Fibroblast of skin of left biceps (primary cell): ENCODE measurements at places on chromosomes 3 and 15.

- no peak for DNase-seq
Measured at GRCh38 chr15:70503073-70503745, 260.1 kb downstream of the UACA start.

GRCh38 chr3:182370949-182371348 is 422.4 kb upstream of the ATP11B start:
- DNase-seq: no peak

DNA sequence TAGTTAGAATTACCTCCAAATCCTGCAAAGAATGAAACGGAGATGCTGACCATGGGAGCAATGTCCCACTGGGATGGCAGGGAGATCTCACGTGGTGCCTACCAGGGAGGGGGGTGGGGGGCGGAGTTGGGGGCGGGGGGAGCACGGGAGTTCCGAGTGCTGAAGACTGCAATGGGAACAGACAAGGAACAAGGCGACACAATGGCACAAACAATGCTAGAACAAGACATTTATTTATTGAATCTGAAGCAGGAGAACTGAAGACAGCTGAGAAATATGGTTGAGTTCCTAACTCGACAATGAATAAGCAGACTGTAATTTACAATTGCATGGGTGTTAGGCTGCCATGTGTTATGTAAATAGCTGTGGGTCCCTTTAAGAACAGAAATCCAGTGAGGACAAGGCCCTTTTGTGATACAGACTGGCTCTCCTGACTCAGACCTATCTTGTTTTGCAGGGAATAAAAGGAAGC is 91.2 kb downstream of the AQP9 start:
- no peak for DNase-seq

- DNase-seq: no peak
Measured at GRCh38 chr3:30474371-30474770, 132.0 kb upstream of the TGFBR2 start.

- DNase-seq: no peak
Measured at GRCh38 chr3:81761904-81762580, 597 bp upstream of the GBE1 start.

GRCh38 chr15:40456299-40456712 is 14.5 kb upstream of the CHST14 start:
- no peak for DNase-seq

- no peak for DNase-seq
Measured at GRCh38 chr3:39124876-39125840, 17.7 kb downstream of the TTC21A start.

- no peak for DNase-seq
Measured at GRCh38 chr3:60770532-60770931, 480.7 kb downstream of the FHIT start.

DNA sequence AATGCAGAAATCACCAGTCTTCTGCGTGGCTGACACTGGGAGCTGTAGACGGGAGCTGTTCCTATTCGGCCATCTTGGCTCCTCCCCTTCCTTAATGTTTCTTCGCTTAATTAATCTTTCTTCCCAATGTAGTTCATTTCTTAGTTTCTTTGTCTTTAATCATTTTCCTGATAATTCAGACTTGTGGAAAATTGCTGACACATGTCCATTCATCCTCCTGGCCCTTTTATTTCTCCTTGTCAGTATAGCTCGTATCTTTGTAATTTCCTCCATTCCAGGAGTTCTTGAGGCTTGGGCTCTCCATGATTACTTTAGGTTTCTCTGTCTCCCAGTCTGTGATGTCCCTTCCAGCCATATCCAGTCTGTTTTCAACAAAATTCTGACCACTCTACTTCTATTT is 98.7 kb downstream of the UBE2E2 start:
- DNase-seq: no peak

DNA sequence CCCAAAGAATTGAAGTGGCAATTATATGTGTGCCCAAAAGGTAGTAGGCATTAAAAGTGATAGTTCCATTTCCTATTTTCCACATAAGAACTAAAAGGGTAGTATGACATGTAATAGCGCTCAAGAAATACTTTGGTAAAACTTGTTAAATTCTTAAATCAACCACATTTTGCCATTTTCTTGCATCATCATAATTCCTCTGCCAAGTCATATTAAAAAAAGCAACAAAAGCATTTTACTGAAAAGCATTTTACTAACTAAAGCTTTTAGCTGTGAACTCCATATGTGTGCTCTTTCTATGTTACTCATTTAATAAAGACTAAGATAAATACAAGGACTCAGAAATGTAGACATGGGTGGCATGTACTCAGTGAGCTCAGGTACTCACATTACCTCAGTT is 70.1 kb downstream of the GPR160 start:
- DNase-seq: peak; percentile 10

DNA sequence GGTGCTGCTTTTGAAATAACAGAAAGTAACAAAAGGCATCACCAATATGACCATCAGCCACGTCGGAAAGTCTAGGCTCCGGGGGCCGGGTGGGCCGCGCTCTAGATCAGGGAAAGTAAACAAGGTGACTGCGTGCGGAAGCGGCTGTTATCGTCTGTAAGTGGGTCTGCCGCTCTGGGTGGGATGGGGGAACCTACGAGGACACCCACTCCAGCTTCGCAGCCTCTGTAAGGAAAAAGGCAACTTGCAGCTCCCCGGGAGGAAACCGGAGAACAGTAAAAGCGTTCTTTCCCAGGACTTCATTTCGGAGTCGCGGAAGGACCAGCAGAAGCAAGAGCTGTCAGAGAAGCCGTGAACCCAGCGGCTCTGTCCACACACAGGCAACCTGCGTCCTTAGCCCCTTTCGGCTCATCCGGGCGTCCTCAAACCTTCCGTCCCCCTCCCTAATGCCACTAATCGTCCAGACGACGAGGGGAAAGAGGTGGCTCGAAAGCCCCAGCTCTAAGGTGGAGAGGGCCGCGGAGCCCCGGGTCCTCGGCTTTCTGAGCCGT is 461 bp downstream of the XRN1 start:
- DNase-seq: peak; percentile 3

- DNase-seq: no peak
Measured at GRCh38 chr3:41317718-41318117, 118.4 kb downstream of the CTNNB1 start.

DNA sequence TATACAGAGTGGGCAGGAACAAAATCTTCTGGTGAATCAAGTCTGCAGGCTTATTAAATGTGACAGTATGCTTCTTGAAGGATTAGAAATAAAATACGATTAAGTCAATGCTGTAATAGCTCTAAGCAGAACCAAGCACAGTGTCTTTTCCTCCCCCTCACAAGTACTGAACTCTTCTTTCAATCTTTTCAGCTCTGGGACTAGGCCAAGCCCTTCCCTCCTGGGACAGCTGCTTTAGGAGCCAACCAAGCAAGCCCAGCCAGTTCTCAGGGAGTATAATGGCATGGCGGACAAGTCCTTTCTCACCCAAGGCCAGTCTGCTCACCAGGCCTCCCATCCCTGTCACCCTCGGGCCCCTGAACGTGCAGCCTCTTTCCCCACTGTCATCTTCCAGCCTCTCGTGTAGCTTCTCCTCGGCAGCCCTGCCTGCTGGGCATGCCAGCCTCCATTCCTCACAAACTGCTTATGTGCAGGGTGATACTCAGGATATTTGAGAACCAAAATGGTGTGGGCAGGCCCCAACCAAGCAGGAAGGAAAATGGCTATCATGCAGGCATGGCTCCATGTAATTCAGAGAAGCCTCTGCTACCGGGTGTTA is 8.4 kb upstream of the PPP1R2 start:
- DNase-seq: no peak

GRCh38 chr3:16724487-16724886 is 119.3 kb upstream of the DAZL start:
- DNase-seq: no peak

GRCh38 chr3:98733053-98733811 is 29.9 kb upstream of the ST3GAL6 start:
- DNase-seq: no peak

- DNase-seq: no peak
Measured at GRCh38 chr3:86774082-86774691, 216.8 kb downstream of the VGLL3 start.

DNA sequence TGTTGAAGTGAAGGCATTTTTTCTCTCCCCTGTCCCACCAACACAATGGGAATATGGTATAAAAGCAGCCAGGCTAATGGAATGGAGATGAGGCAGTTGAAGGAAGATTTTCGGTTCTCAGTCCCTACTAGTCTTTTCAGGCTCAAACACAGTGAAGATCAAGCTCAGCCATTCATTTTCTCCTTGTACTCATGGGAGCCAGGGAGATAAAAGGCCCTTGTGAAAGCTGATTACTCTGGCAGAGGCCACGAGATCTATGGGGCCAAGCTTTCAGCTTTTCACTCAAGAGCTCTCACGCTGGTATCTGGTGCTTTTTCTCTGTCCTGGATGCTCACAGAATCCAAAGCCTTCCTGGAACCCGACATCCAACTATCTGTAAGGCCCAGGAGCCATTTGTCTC is 14.5 kb upstream of the FAN1 start:
- DNase-seq: no peak

DNA sequence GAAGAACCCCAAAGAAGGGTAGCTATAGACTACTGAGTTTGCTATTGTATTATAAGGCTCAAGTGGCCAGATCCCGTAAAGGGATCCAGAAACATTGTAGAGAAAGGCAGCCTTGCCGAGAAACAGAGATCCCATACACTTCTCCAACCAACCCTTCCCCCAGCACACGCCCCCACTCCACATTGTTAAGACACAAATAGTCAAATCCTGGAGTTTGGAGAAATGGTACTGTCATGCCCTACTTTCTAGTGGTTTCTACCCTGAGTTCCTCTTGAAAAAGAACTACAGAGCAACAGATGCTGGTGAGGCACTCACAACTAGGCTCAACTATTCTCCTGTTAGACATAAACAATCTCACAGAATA is 33.2 kb downstream of the B4GALT4 start:
- no peak for DNase-seq

GRCh38 chr3:163768048-163768447 is 1310.2 kb downstream of the SI start:
- DNase-seq: no peak

DNA sequence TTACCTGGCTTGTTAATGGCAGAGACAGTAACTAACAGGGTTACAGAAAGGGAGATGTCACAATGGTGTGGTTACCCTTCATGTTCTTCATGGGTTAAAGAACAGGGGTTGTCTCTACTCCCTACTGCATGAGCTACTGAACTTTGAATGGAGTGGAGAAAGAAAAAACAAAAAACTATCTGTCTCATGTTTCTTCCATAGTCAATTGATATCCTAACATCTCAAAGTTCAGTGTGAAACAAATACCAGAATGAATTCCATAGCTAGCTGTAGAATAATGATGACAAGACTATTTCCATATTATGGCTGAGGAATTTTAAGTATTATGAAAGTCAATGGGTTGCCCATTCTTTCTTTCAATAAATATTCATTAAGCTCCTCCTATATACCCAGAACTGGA is 161.3 kb upstream of the LPP start:
- DNase-seq: no peak

- no peak for DNase-seq
Measured at GRCh38 chr3:81518945-81519344, 242.5 kb downstream of the GBE1 start.

- DNase-seq: peak; percentile 72
Measured at GRCh38 chr3:24242012-24242698, 252.5 kb downstream of the THRB start.

- DNase-seq: no peak
Measured at GRCh38 chr3:9161811-9162210, 87.6 kb downstream of the SRGAP3 start.

- no peak for DNase-seq
Measured at GRCh38 chr15:45130291-45131000, 652 bp downstream of the DUOX1 start.

DNA sequence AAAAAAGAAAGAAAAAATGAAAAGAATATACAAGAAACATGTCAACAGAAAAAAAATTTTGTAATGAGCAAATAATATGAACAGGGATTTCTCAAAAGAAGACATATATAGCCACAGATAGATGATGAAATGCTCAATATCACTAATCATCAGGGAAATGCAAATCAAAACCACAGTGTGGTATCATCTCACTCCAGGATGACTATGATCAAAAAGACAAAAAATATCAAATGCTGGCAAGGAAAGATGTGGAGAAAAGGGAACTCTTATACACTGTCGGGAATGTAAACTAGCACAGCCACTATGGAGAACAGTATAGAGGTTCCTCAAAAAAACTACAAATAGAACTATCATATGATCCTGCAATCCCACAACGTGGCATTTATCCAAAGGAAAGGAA is 94.1 kb downstream of the C3orf70 start:
- DNase-seq: no peak

DNA sequence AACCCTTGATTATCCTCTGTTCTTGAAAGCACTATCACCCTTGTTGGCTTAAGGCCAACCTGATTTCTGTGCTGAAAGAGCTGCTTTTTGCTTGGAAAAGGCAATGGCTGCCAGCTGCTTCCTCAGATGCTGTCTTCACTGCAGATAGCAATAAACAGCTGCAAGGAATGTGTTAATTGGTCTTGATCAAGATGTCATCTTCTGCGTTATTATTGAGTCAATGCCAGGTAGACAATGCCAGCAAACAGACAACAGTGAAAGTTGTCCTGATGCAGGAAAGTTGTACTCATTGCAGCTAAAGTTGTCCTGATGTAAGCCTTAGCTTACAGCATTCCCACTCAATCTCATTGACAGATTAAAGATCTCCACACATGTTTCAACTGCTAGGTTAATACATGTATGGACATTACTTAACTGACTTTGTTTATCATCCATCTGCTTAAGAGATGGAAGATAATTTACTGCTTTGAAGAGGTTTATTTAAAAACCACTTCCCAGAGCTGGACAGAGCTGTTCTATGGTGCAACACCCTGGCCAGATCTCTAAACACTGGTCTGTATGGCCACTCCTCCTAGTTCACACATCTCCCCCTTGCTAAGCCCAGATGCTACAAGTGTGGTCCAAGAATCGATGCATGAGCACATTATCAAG is 251.0 kb upstream of the MCTP2 start:
- DNase-seq: no peak

DNA sequence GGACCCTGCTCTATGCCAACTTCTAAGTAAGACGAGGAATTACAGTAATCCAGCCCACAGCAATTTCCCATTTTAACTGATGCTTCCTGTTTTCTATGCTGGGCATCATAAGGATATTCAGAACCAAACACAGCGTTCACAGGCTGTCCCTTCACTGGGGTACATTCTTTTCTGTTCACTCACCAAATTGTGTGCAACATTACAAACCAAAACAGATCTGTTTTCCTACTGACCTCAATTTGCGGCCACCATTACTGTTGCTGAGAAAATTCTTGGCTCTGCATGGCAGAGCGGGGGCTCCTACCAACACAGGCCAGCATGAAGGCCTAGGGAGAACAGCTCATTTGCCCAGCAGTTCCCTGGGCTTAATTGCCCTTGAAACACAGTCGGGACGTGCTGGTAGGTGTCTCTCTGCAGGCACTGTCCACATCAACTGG is 76.5 kb downstream of the MYO1E start:
- peak; percentile 53 for DNase-seq

GRCh38 chr3:122389892-122390291 is 5.9 kb downstream of the FAM162A start:
- no peak for DNase-seq
